ENCODE measurements at places on chromosomes 5 and 9. TPM values are rescaled to one million over a fixed set of nuclear protein-coding genes. Genes with fewer than 3 reads are reported as not detected.

Gene SOHLH1
- not detected for total RNA-seq

Gene VCAN
- 36.9 TPM for total RNA-seq

Gene PRDM9
- not detected for total RNA-seq

Gene AFAP1L1
- 16.2 TPM for total RNA-seq

Gene HEMGN
- total RNA-seq = not detected

Gene CCDC183
- not detected for total RNA-seq

Gene UBE2QL1
- total RNA-seq = not detected

Gene MRRF
- 45.9 TPM for total RNA-seq

Gene C9
- total RNA-seq = not detected

Gene SLC25A51
- 9.0 TPM for total RNA-seq

Gene SUSD3
- total RNA-seq = 0.40 TPM

Gene EPB41L4A
- 0.53 TPM for total RNA-seq

DNA sequence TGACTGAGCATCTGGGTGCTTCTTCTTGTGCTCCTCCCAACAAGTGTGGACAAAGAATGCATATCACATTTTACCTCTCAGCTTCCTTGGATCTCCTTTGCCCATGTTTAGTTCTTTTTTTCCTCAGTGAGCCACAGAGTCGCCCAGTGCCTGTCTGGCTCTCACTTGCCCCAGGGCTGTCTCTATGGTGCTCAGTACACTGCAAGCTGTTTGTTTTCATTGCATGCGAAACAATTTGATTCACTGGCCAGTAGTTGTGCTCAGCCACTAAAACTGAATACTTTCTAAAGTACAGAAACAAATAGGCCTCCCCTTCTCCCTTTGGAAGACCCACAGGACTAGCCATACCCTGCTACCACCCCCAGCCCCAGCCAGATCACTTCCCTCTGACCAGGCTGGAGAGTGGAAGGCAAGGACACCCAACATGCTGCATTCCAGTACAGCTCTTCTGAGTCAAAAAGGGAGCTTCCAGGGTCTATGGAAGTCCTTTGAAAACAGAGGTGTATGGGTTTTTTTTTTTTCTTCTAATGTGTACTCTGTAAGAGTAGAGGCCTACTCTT, 3.8 kb downstream of the LHFPL2 start:
- DNase-seq = no peak

DNA sequence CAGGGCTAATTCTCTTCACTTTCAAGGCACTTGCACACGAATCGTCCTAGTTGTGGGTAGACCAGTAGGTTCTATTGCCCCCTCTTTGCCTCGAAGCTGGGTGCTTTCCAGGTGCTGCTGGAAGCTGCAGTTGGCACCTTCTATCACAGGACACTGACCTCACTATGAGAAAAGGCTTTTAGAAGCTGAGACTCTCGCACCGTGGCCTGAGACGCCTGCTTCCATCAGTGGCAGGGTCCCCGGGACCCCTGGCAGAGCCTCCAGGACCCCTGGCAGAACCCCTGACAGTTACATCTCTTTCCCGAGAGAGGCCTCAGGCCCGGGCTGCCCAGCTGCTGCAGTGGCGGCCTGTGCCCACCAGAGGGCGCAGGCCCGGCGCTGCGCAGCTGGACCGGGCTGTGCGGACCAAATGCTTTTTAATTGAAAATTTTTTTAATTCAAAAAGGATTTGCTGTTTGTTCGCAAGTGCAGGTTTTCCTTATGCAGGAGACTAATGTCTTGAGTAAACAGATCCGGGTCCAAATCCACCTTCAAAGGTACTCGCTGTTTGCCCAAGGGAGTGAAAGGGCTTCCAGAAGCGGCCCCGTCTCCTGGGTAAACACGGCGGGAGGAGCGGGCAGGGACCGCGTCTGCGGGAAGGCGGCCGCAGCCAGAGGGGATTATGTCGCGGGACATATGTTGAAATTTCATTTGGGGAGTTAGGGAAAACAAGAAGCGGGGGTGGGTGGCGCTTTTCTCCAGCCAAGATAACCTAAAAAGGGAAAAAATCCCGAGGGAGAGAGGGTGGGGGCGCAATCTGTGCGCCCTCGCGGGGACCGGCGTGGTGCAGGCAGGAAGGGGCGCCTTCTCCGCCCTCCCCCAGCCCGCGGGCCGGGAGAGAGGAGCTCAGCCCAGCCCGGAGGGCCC, 114.5 kb upstream of the LMX1B start:
- DNase-seq = peak; percentile 31

- no peak for DNase-seq
These were observed 461.8 kb downstream of the TMEM232 start for GRCh38 chr5:110264661-110265060.

- peak; percentile 30 for DNase-seq
These were observed 188.8 kb downstream of the FBN2 start for GRCh38 chr5:128349044-128349858.

DNA sequence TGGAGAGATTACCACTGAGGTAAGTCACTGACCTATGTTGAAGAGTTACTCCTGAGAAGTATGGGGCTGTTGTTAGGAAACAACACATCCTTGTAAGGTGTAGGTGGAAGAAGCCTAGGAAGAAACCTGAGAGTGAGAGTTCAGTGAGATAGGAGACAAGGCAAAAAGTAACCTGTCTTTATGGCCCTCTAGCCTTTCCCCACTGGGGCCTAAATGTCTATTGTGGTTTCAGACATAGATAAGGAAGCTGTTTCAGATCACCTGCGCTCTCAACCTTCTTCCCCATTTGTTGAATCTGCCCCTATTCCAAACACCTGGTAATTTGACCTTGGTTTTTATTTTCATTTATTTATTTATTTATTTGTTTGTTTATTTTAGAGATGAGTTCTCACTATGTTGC, 397.1 kb upstream of the RORB start:
- DNase-seq = no peak

DNA sequence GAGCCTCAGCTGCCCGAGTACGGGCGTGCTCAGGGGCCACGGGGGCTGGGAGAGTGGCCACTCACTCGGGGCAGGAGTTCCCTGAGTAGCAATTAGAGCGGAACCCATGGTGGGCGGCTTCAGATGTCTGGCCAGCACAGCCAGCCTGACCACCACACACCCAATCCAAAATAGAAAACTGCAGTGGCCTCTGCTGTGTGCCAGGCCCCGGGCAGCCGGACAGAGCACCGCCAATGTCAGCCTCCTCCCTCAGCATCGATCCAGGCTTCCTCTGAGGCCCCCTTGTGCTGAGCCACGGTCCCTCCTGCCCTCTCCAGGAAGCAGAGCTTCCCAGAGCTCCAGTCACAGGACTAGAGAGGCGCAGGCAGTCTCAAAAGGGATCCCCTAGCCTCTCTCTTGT, 2.7 kb downstream of the ADAMTS2 start:
- peak; percentile 76 for DNase-seq

DNA sequence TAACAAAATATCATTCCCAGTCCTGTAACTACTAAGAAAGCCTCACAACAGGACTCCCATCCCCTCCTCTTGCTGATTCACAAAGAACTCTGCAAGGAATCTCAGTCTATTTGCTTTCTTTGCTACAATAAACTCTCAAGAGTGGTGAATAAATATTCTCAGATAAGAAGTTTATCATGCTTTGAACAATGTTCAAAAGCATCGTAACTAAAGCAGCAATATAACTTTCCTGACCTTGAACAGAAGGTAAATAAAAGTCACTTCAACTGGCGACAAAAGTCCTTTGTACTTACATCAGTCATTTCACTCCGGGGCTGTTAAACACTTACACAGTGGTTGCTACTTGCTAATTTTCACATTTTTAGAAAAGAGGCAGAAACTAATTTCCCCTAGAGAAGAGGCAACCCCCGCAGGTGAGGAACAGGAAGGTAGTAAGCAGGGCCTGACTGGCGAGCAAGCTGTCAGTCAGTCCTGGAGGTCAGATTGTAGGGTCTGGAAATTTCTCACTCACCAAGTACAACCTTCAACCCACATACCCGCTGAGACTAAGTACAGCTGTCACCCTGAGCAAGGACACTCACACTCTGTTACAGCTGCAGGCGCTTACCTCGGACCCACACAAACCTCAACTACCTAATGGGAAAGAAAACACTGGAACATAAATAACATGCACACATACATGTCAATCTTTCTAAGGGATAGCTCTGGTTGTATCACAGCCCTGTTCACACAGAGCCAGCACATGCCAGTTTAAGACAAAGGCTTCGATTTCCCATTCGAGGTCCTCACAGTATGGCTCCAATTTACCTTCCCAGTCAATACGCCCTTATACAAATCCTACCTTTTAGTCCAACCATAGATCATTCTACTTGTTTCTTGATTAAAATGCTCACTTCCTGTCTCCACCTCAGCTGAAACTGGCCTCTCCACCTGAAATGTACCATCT, 104.6 kb upstream of the RETREG1 start:
- DNase-seq = no peak

- no peak for DNase-seq
These were observed 244.6 kb downstream of the CACNA1B start for GRCh38 chr9:138122201-138122600.

GRCh38 chr5:86640998-86641397, 23.3 kb downstream of the COX7C start:
- DNase-seq = no peak

GRCh38 chr9:109411069-109411761, 86.9 kb downstream of the PTPN3 start:
- DNase-seq = no peak

DNA sequence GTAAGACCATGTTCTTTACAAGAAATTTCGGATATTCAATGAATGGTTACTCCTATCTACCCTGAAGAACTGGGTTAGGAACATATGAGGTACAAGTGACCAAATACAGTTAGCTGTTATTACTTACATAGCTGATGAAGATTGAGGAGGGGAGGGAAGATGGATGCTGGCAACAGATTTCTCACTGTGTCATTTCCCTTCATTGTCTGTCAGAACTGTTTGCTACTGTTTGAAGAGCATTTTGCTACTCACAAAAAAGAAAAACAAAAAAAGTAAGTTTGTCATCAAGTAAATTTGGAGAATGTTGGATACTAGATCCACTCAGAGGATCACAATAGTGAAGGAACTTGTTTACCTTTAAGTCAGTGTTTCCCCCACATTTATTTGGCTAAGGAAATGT, 53.7 kb downstream of the ENC1 start:
- no peak for DNase-seq

- DNase-seq = no peak
These were observed 382.8 kb upstream of the WWC1 start for GRCh38 chr5:167908606-167909005.

DNA sequence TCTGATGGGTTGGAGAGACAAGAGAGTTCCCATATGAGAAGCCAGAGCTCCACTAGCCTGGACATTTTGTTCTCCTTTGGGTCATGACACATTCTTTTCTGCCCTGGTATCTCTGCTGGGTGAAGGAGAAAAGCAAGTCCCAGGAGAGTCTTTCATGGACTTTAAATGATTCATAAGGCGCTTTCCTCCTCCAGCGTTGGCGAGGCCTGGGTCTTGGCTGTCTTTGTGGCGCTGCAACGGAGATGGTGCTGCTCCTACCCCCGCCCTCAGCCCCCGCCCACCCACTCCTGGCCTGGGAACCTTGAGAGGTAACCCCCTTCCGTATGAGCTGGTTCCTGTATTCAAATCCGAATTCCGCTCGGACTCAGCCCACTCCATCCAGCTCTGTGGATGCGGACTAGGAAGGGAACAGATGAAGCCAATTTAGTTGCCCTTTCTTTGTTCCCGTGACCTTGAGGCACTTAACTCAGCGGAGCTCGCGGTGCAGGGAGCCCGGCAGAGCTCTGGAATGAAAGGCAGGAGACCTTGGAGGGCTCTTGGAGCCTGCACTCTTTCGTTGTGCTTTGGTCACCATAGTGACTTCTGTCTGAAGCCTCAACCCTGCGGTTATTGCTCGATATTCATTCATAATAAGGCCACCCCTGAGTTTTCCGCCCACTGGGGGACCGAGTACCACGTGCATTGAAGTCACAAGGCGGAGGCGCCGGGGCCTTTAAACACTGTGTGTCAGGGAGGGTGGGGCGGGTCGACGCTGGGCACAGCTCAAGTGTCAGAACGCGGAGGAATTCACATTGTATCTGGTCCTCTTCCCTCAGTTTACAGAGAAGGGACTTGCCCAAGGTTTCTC, 14.0 kb upstream of the PWWP2A start:
- no peak for DNase-seq

- DNase-seq = no peak
These were observed 193.5 kb downstream of the RGS3 start for GRCh38 chr9:113656771-113657670.

DNA sequence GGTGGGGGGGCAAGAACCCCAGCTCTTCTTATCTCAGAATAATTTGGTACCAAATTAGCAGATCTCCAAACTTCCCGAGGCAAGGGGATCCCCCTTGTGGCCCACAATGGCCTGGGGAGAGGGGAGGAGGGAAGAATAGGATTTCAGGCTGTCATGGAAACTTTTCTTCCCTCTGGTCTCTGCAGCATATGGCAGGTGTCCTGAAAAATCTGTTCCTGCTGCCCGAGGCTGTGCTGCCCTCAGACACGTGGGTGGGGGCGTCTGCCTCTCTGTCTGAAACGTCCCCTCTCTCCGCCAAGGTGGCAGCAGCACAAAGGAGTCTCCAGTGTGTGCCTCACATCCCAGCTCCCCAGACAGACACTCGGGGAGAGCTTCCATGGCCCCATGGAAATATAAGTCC, 34.0 kb downstream of the CCNJL start:
- no peak for DNase-seq

- DNase-seq = no peak
These were observed 95.4 kb downstream of the NRG2 start for GRCh38 chr5:139947727-139948126.

Measured in MG63 (cell line).